Left renal pelvis (tissue), 4 donors: ENCODE measurements at places on chromosomes 7 and 10. TPM values are rescaled to one million over a fixed set of nuclear protein-coding genes. Genes with fewer than 3 reads are reported as not detected.

DNA sequence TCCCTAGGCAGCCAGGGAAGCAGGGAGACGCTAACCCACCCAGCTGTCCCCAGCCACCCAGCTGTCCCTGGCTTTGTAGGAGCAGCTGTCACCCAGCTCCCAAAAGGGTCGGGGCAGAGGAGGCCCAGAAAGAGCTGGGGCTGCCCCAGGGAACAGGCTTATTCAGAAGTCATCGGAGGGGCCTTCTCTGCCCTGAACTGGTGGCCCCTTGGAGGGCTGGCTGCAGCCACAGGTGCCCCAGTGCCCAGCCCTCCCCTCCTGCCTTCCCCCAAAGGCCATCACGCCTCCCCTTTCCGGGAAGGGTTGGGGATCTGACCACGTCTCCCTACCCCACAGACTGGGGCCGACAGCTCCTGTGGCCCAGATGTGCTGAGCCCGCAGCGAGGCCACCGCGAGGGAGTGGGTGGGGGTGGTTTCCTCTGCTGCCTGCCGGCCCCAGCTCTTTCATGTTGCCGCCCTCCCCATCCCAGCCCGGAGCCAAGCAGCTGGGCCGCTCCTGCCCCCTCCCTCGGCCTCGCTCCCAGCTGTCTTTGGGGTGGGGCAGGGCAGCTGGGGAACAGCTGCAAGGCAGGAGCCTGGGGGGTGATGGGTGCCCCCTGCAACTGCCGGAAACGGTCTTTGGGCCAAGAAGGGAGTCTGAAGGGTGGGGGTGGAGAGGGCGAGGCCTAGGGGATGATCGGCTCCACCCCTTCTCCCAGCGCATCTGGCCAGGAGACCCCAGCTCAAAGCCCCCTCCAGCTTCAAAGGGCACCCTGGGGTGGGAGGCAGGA is 16.8 kb downstream of the TRIM8 start:
- no peak for DNase-seq

Gene EGR2
- polyA plus RNA-seq = 1.5 TPM

- DNase-seq = no peak
These were observed 256.3 kb downstream of the ARL4A start for GRCh38 chr7:12943781-12944180.

Gene PLEKHA1
- 102 TPM for polyA plus RNA-seq

GRCh38 chr7:39721345-39721744 is 98.0 kb downstream of the RALA start:
- no peak for DNase-seq

DNA sequence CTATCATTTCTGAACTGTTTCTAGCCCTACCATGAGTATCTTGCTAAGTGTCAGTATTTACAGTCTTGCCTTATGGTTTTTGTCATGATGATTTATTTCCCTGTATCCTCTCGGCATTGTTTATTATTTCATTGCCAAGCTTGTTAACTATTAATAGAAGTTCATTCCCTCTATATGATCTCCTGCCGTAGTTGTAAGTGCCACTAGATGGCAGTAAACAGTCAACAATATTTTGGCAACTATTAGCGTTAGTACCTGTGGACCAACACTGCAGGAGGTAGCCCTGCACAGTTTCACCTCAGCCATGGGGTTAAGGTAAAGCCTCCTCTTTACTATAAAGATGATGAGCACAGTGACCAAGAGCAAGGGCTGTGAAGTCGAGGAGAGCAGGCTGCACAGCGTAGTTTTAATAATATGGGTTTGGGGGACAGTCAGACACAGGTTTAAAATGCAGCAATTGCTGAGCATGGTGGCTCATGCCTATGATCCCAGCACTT is 26.1 kb upstream of the CCNJ start:
- peak; percentile 72 for DNase-seq

Gene GTF2IRD1
- 53.1 TPM for polyA plus RNA-seq

DNA sequence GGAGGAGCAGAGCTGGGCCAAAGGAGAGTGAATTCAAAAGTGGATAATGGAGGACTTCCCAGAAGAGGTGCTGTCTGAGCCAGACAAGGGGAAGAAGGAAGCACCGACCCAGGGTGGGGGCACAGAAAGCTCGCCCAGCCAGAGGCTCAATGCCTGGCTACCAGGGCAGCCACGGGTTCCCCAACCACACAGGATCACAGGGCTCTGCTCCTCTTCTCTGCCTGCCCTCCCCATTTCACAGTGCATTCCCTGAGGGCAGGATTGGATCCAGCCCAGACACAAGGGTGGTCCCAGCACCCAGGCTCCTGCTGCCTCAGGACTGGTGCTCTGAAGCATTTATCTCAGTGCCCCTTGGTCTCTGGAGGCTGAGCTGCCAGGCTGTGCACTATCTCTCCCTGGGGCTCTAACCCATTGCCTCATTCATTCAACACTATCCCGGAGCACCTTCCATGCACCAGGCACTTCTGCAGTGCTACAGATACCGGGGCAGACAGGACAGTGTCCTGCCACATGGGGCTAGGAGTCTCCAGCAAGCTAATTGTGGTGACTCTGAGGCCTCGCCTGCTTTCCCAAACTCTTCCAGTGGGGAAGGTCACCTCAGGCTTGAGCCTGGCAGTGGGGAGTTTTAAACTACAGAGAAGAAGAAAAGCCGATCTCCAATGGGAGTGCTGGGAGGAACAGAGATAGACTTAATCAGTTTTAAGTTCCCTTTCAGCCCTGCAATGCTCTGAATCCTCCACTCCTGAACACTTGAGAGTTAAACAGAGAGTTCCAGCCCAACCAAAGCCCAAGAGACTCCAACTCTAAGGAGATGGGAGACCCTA is 201.8 kb upstream of the ZMIZ1 start:
- no peak for DNase-seq

GRCh38 chr7:142338633-142339501 is 81.0 kb upstream of the PRSS58 start:
- peak; percentile 22 for DNase-seq

GRCh38 chr10:26043469-26043868 is 109.4 kb downstream of the MYO3A start:
- DNase-seq = no peak
